ENCODE measurements at places on chromosomes 11 and 22.

DNA sequence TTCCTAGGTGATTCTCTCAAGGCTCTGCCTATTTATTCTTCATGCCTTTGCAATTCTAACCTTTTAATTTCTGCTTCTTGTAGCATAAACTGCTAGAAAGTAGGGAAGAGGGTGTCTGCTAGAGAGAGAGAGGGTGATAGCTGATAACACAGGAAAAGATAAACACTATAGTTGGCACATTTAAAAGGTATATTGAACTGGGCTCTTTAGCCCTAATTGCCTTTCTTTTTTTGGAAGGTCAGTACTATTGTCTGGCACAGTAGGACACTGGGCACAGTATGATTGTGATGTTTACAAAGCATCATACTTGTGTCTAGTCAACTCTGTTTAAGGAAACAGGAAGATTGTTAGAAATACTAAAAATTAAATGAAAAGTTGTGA is 33.3 kb downstream of the TEAD1 start:
- DNase-seq: no peak

DNA sequence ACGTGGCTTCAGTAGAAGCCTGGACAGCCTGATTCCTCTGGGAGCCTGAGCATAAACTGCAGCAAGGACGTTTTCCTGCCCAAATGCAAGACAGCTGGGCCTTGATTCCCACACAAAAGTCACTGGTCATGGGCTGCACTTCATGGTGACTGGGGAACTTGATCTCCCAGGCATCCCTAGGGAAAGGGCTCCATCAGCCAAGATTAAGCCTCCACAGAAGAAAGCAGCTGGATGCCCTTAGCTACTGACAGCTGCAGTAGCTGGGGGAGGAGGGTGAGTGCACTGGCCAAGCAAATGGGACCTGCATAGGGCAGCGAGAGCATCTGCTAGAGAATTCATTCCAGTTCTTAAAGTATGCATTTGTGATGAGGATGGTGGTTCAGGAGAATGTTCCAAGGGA is 267.4 kb upstream of the ISX start:
- no peak for DNase-seq

- DNase-seq: no peak
These were observed 650.7 kb downstream of the FAM181B start for GRCh38 chr11:82082976-82083375.

- no peak for DNase-seq
These were observed 9.5 kb downstream of the SLC16A8 start for GRCh38 chr22:38074181-38075104.

DNA sequence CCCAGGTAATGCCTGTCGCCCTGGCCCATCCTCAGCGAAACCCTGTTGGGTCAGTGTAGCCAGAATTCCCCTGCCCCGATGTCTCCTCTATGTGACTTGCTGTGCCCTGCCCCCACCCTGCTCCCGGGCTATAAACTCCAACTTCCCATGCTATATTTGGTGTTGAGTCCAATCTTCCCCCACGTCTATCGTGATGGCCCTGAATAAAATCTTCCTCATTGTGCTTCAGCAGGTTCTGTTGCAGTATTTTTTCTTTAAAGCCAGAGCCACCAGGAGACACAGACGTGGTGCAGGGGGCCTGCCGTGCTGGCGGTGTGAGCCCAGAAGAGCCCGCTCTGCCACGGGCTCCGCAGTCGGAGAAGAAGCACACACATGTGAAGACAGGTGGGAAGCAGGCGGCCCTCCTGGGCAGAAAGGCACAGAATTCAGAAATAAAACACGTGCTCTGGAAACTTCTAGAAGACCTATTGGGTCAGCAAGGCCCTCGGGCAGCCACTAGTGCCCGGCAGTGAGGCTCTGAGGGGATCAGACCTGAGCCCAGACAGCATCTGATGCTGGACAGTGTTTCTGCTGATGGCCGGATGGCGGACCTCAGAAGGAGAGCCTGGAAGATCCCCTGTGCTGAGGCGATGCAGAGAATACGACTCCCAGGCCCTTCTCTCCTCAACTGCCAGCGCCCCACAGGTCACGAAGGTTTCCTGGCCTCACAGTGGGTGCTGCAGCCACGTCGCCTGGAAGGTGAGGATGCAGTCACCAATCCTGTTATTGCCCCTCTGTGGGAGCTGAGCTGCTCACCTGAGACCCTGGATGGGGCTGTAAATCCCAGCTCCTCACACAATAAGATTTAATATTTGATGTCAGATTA is 501.9 kb downstream of the BRD1 start:
- peak; percentile 29 for DNase-seq

DNA sequence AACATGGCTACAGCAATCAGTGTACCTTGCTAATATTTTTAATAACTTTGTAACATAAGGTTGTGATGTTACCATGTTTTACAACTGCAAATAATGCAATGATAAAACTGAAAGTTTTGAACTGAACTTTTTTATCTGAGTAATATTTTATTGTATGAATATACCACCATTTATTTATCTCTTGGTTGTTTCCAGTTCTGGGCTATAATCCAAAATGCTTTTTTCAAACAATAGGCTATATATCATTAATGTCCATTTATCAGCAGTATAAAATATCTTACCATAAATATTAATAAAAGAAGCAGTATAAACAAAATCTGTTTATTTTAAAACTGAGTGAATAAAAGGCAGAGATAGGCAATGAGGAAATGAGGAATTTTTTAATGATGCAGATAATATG is 63.3 kb downstream of the SIK3 start:
- no peak for DNase-seq

- no peak for DNase-seq
These were observed 1.2 kb downstream of the DNAJC4 start for GRCh38 chr11:64231546-64231945.

DNA sequence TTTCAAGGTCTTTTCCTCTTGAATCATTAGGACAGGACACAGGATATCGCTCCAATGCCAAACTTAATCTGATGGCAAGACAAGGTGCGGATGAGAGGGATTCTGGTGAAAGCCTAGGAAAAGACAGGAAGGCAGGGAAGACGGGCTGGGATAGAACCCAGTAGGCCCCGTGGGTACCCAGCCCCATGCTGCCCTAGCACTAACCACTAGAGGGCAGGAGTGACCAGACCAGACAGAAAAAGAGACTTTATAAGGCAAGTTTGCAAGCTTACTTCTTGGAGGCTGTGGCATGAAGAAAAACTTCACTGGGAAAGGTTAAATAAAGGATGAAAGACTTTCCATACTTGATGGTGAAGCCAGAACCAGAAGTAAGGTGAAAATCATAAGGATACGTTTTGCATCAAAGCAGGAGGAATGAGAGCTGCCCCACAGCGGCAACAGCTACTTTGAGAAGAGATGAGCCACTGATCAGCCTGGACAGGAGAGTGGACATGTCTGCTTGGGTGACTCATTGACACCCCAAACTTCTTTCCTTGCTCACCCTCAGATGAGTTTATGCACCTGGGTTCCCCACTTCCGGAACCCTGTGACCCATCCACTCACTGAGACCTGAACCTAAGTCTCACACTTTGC is 39.8 kb downstream of the SYN3 start:
- no peak for DNase-seq

DNA sequence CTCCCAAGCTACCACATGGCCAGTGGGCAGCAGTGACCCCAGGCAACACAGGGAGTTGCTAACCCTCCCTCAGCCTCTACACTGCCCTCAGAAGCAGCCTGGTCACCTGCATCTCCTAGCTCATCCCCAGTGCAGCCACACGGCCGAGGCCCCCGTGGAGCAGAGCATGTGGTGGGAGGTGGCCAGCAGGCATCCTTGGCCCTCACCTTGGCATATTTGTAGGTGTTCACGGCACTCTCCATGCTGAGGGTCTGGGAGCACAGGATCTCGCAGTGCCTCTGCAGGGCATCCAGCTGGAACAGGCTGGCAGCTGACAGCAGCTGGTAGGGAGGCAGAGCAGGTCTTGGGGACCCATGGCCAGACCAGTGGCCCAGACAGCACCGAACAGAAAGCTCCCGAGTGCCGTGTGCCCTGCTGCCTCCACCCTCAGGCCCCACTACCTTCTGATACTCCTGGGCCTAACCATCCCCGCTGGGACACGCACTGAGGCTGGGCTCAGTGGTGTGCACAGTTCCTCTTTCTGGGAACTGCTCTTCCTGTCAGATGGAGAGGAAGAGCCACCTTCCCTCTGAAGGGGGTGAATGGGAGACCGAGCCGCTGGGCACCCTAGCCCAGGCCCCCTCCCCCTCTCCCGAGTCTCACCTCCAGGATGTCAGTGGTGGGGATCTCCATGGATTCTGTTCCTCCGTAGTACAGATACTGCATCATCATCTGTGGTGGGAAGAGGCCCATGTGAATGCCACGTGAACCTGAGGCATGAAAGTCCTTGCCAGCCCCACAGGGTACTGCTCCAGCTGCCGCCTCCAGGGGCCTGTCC is 48.8 kb downstream of the NAT10 start:
- no peak for DNase-seq

DNA sequence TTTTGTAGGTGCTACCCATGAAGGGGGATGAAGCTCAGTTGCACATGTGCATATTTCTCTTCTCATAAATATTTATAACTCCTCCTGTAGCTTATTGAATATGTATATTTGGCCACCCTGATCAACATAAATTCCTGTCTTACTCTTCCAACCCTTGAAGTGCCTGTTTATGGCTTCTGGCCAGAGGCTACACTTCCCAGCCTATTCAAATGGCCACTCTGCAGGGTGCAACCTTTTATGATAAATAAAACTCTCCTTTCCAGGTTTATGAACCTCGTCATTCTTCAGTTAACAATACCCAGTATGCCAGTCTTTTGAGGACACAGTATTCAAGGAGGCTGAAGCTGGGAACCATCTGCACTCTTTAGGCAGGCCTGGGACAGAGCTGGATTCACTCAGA is 2.6 kb upstream of the RTL6 start:
- no peak for DNase-seq

DNA sequence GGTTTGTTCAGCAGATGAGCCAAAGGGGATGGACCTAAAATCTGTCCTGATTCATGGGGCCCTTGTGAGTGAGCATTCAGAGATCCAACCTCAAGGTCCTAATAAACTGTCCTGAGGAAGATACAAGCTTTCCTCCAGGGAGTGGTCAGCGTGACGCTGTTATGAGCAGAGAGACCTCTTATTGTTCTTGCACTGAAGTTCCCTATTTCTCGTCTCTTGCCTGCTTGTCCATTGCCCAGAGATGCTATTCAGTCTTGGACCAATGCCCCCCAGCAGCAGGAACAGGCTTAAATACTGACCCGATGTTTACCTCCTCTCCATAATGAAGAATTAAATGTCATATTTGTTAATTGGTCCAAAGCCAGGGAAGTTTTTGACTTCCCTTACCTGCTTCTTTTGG is 225.2 kb upstream of the PGR start:
- DNase-seq: no peak

DNA sequence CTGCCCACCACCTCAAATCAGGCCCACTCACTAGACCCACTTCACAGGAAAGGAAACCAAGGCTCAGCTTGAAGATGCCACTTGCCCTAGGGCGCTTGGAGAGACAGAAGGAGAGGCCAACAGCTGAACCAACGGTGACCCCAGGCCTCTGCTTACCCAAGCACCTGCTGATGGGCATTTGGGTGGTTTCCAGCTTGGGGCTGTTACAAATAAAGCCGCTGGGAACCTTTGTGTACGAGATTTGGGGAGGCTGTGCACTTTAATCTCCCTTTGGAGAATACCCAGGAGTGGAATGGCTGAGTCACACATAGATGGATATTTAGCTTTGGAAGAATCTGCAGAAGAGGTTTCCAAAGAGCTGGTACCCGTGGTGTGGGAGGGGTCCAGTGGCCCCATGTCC is 50.9 kb upstream of the LINC01488 start:
- no peak for DNase-seq

GRCh38 chr22:27731621-27732020 is 69.9 kb downstream of the MN1 start:
- no peak for DNase-seq

- DNase-seq: no peak
These were observed 57.6 kb downstream of the MTMR3 start for GRCh38 chr22:29940526-29940925.

DNA sequence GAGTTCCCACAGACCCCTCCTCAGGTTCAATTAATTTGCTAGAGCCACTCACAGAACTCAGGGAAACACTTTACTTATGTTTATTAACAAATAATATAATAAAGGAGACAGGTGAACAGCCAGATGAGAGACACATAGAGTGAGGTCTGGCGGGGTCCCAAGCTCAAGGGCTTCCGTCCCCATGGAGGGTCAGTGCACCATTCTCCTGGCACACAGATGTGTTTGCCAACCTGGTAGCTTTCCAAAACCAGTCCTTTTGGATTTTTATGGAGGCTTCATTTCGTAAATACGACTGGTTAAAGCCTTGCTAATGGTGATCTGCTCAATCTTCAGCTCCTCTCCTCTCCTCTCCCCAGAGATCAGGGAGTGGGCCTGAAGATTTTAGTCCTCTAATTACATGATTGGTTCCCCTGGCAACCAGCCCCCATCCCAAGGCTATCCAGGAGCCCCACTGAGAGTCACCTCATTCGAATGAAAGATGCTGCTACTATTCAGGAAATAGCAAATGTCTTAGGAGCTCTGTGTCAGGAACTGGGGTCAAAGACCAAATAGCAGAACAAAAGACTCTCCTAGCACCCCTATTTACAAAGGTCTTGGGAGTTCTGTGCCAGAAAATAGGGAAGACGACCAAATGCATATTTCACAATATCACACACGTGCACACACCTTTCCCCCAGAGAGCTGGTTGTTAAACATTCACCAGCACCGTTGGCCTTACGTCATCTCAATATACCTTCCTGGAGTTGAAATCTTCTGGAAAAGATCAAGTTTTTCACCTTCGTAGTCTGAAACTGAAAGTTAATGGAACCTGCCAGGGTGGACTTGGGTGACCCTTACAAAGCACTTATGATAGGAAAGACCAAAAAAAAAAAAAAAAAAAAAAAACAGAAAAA is 23.8 kb upstream of the CAPRIN1 start:
- no peak for DNase-seq

- DNase-seq: no peak
These were observed 8.5 kb upstream of the OR8B12 start for GRCh38 chr11:124551987-124552386.

DNA sequence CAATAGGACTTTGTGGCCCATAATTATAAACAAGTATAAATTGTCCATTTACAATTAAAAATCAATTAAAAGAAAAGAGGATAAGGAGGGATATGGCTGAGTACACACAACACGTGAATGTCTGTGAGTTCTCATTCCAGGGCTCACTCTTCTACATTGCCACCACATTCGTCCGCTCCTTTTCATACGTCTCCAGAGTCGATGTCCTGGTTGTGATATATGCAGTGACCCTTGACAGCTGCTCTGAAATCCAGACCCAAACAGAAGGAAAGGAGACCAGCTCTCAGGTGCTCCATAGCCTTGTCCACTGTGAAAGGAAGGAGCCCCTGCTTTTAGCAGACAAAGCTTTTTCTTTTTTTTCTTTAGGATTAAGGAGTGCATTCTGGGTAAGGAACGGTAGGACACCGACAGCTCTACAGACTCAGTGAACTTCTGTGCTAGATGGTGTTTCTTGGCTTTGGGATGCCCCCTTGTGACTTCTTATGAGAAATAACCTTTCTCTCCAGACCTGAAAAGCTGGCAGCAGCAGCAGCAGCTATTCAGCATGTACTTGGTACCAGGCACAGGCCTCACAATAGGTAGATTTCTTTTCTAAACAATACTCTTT is 19.7 kb upstream of the DNAJB13 start:
- DNase-seq: no peak
